ENCODE measurements at places on chromosomes 7 and 10. TPM values are rescaled to one million over a fixed set of nuclear protein-coding genes. Genes with fewer than 3 reads are reported as not detected.

- H3K4me3 ChIP-seq: peak overlapping the region; percentile 37
- peaks cover 91% of the 10 kb centered on the region for H3K36me3 ChIP-seq
- no peaks in the 10 kb centered on the region for H3K27me3 ChIP-seq
- peaks cover 98% of the 10 kb centered on the region for H3K4me1 ChIP-seq
- peak; percentile 78 for DNase-seq
- peak overlapping the region; percentile 96 for H3K27ac ChIP-seq
These were observed 58.3 kb downstream of the IKZF1 start for GRCh38 chr7:50362712-50363282.

- H3K36me3 ChIP-seq: no peaks in the 10 kb centered on the region
- H3K4me1 ChIP-seq: no peaks in the 10 kb centered on the region
- no peak overlapping the region for H3K4me3 ChIP-seq
- H3K27me3 ChIP-seq: peaks cover 55% of the 10 kb centered on the region
- no peak for DNase-seq
These were observed 16.4 kb upstream of the NODAL start for GRCh38 chr10:70457759-70458305.

FKBP9 gene
- total RNA-seq: 0.98 TPM

- H3K4me3 ChIP-seq: no peak overlapping the region
- DNase-seq: no peak
These were observed 431.2 kb downstream of the RPS24 start for GRCh38 chr10:78464856-78465267.

- H3K36me3 ChIP-seq: no peaks in the 10 kb centered on the region
- H3K4me3 ChIP-seq: no peak overlapping the region
- DNase-seq: no peak
- H3K27ac ChIP-seq: no peak overlapping the region
- no peaks in the 10 kb centered on the region for H3K4me1 ChIP-seq
- H3K27me3 ChIP-seq: peaks cover 5% of the 10 kb centered on the region
These were observed 232.2 kb downstream of the DYNC1I1 start for GRCh38 chr7:96004578-96004977.

SEMA3A gene
- total RNA-seq: 0.38 TPM

DNA sequence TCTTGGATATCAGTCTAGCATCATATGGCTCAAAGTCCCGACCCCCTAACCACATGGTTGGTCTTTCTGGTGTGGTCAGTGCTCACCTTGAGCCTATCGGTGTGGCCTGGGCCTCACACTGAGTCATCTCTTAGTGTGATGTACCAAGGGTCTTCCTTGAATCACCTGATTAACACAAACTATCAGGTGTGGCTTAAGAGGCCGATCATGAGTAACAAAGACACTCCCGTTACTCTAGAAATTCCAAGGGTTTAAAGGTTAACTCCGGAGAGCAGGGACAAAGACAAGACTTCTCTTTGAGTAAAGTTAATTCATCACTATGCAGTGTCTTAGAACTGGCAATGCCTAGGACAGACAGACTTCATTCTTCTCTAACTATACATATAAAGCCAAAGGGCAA lies 52.3 kb upstream of the ARMC3 start:
- no peaks in the 10 kb centered on the region for H3K36me3 ChIP-seq
- no peaks in the 10 kb centered on the region for H3K27me3 ChIP-seq
- no peaks in the 10 kb centered on the region for H3K4me1 ChIP-seq
- no peak overlapping the region for H3K4me3 ChIP-seq
- DNase-seq: no peak

HIP1 gene
- 5.4 TPM for total RNA-seq

All from activated CD4-positive, alpha-beta memory T cell treated with anti-CD3 and anti-CD28 coated beads, Interleukin-2, amount 10 ng/mL, durations not matched to agents 7 days and 5 days (primary cell).